Hematopoietic multipotent progenitor cell (in vitro differentiated cells): ENCODE measurements at places on chromosomes 7 and 10.

DNA sequence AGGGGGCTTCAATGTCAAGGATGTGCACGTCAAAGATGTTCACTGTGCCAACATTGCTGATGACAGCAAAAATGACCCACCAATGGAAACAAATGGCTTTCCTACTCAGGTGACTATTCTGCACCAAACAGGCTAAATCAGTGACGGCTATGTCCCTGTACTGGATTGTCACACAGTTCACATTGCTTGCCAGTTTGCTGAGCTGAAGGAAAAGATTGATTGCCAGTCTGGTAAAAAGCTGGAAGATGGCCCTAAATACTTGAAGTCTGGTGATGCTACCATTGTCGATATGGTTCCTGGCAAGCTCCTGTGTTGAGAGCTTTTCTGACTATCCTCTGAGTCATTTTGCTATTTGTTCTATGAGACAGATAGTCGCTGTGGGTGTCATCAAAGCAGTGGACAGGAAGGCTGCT lies 202.2 kb upstream of the ETV1 start:
- no peak for DNase-seq

DNA sequence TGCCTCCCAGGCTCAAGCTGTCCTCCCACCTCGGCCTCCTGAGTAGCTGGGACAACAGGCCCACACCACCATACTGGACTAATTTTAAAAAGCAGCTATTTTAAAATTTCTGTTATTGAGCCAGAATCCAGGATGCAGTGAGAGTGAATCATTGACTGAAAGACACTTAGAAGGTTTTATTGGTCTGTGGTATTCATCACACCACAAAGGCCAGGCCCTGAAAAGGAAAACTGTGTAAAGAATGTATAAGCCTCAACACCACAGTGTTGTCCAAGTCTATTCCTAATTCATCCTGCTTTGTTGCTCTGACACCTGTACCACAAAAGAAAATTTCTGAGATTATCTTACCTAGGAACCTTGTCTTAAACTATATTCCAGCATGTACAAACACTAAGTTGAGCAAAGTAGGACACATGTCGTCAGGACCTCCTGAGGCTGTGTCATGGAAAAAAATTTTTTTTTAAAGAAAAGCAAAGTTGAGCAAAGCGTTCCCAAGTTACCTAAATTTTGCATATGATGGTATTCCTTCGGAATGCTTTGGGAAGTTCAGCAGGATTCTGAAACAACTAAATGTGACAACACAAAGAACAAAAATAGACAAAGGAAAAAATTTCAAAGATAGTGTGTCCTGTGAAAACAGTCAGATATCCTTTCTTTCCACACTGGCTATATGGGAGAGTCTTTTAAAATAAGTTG lies 129.6 kb upstream of the MKLN1 start:
- no peak for DNase-seq

- DNase-seq = no peak
Measured at GRCh38 chr7:22427104-22427503, 70.2 kb upstream of the RAPGEF5 start.

- no peak for DNase-seq
Measured at GRCh38 chr10:70772627-70773026, 12.6 kb downstream of the TBATA start.

DNA sequence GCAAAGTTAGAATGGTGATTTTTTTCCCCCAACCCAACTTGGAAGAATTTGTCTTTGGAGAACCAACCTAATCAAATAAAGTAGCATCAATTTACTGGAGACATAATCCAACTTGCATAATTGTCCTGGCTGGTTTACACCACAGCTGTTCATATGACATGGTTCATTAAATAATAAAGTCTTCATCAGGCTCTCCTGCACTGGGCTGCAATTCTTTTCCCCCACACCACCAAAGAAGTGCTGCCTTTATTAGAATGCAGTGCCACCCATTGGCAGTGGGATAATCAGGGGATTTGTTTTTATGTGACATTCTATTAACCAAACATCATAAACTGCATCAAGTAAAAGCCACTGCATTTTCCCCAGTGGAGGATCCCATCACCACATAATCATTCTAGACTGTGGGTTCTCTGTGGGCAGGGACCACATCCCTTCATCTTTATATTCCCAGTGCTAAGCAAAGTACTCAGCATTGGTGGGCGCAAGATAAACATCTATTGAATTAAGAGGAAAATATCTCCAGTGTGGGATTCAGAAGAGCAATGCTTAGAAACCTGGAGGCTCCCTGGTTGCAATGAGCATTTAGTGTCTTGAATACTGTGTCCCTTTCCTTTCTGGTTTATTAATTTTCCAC lies 322.0 kb downstream of the KCNMA1 start:
- DNase-seq = no peak

DNA sequence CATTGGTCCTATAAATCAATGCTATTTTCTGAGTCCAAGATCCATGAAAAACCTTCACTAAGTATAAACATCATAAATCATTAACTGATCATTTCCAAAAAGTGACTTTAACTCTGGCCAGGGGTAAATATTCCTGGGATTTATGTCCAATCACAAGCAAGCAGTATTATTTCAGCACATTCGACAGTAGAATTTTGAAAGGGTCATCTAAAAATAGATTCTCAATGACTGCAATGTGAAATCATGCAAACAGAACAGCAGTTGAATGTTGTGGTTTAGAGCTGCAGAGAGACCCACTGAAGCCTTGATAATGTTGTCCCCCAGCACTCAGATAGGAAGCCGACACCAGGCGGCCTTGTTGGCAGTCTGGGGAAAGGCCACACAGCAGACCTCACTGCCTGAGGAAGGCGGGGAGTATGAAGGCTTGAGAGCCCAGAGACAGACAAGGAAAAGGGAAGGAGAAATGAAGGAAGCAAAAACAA lies 38.1 kb downstream of the FAM107B start:
- DNase-seq = peak; percentile 57

- no peak for DNase-seq
Measured at GRCh38 chr7:137388916-137389315, 45.4 kb upstream of the PTN start.

GRCh38 chr7:2894118-2894940 lies 50.2 kb upstream of the GNA12 start:
- DNase-seq = no peak

GRCh38 chr7:133828906-133829305 lies 298.2 kb upstream of the LRGUK start:
- no peak for DNase-seq

DNA sequence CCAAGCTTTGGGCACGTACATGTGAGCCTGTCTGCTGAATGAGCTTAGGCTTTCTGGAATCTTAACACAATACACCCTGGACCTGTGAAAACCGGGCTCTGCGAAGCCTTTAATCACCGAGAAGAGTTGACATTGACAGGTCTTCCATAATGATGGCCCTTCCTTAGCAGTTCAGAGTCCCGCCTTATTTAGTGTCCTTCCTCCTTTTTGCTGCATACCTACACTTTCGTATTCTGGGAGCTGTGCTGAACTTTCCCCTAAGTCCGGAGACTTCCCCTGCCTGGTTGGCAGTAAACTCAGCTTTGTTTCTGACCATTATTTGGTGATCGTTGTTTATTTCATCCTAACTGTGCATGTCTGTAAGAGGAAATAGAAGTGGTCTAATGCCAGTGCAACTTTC lies 212.0 kb downstream of the CAMK1D start:
- DNase-seq = no peak

GRCh38 chr7:40283391-40283790 lies 148.6 kb downstream of the SUGCT start:
- DNase-seq = no peak

DNA sequence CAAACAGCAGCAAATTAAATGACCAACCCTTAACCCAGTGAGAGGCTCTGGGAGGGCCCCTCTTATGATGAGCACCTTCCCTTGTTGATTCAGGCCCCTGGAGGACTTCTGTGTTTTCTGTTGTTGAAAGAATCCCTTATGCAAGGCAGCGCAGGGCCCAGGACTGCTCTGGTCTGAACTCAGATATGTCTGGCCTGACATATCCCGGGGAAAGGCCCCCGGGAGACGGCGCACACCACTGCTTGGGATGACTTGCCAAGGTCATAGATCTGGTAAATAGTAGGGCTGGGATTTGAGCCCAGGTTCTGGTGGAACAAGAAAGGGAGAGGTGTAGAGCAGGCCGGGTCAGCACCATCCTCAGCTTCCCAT lies 124.0 kb downstream of the AOAH start:
- no peak for DNase-seq
